ENCODE measurements at places on chromosomes 4 and X.

- no peak for DNase-seq
Measured at GRCh38 chr4:166594326-166594946, 639.9 kb downstream of the SPOCK3 start.

DNA sequence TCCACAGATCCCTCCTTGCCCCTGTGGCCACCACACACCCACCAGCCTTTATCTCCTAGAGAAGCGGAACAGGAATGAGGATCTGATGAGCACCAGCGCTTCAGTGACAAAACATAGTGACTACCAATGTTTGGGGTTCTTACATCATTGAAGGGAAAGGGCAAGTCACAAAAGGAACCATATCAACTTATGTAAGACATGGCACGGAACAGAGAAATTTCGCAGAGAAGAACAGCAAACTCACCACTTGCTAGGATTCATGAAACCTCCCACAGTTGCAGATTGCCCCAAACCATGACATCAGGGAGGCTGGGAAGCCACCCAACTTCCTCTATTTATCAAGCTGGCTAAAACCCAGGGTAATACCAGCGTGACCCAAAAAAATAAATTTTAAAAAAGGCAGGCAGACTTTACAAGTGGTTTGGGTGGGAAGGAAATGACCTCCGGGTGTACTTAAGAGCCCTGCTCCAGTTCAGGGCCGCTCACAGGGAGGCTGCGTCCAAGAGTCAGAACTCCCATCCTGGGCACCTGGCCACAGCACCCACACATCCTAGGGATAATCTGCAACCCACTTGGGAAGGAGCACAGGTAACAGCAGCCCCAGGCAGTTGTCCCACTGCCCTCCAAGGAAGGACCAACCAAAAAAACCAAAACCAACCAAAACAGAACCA is 36.0 kb downstream of the ADGRG2 start:
- no peak for DNase-seq

- DNase-seq = no peak
Measured at GRCh38 chrX:119042040-119042439, 30.8 kb upstream of the CT47C1 start.

- DNase-seq = no peak
Measured at GRCh38 chr4:17867276-17867675, 56.5 kb downstream of the NCAPG start.

GRCh38 chr4:119139822-119140252 is 4.2 kb downstream of the MYOZ2 start:
- no peak for DNase-seq

DNA sequence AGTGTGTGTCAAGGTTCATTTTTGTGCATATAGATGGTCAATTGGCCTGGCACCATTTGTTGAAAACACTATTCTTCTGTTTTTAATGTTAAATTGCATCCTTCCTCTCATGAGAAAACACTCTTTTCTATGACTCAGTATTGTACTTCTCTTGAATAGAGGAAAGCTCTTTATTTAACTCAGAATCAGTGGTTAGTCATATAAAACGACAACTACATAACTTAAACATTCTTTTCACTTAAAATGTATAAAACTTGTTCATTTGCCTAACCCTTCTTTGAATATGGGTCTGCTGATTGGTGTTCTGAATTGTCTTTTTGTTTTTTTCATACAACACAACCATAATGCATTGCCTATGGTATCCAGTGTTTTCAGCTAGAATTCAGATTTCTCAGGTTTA is 17.2 kb upstream of the MRPL1 start:
- no peak for DNase-seq

- no peak for DNase-seq
Measured at GRCh38 chr4:103375278-103375677, 177.1 kb upstream of the CENPE start.

GRCh38 chr4:98642991-98643426 is 15.4 kb downstream of the TSPAN5 start:
- no peak for DNase-seq

GRCh38 chr4:7863911-7864681 is 75.6 kb downstream of the AFAP1 start:
- DNase-seq = no peak

- no peak for DNase-seq
Measured at GRCh38 chr4:146545102-146545501, 23.4 kb upstream of the SLC10A7 start.

- no peak for DNase-seq
Measured at GRCh38 chr4:177155454-177155853, 154.2 kb upstream of the NEIL3 start.

DNA sequence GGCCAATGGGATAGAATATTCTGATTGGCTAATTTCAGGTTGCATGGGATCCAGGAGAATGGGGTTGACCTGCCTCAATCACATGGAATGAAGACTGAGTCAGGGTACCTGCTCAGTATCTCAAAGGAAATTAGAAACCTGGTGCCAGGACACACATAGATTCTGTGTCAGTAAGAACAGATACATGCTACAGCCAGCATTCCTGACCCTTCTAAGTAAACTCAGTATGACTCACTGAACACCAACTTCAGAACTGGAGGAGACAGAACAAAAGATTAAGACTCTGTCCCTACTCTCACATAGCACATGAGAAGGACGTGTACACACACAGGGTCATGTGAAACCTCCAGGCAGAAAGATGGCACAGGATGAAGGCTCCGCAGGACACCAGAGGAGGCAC is 54.5 kb downstream of the FAM184B start:
- no peak for DNase-seq

DNA sequence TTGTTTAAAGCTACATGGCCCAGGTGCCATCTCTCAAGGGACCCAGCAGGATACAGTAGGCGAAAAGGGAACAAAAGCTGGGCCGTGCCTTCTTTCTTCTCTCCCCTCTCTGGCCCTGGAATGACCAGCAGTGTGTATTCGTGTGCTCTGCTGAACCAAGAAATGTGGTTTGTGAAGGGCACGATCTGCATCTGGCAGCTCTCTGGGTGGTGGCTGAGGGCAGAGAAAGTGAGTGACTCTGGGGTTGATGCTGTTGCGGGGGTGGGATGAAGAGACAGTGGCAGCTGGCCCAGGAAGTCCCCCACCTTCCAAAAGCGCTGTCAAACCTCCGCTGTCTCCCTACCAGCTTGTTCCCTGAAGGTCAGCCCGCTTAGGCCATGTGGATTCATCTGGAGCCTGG is 88.3 kb downstream of the CLDN34 start:
- no peak for DNase-seq

DNA sequence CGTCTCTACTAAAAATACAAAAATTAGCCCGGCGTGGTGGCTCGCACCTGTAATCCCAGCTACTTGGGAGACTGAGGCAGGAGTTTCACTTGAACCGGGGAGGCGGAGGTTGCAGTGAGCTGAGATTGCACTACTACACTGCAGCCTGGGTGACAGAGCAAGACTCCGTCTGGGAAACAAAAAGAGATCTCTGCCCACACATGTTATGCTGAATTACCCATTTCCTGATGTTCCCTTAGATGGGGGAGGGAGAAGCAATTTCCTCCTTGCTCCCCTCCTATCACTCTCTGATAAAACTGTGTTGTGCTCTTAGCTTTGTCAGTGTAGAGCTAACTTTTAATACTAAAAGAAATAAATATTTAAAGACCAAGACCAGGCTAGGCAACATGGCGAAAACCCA is 102.5 kb downstream of the LARP7 start:
- no peak for DNase-seq

GRCh38 chrX:50054147-50054546 is 131.8 kb downstream of the CLCN5 start:
- DNase-seq = no peak

GRCh38 chr4:128776794-128777216 is 32.7 kb upstream of the JADE1 start:
- DNase-seq = peak; percentile 46

- DNase-seq = no peak
Measured at GRCh38 chr4:3473181-3473950, 10.3 kb downstream of the DOK7 start.

Measured in T1000 (cell line).